SW480 (cell line): ENCODE measurements at places on chromosomes 3 and 15.
A peak's percentile ranks its signal among the peaks of the same experiment; 100 is the strongest.

DNA sequence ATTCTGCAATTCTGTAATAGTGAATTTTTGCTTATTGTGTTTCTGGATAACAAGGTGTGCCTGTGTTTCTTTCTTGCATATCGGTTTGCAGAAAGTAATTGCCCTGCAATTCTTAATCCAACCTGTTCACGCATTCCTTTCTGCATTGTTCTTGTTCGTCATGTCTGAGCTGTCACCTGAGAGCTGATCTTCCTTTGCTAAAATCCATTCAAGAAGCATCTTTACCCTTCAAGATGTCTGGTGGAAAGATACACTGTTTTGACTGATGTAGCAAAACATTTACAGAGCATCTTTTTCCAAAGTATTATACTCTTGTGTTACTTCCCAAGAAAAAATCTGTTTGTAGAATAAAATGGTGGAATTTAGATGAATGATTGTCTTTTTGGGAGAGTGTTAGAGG is 159.0 kb upstream of the WNT5A start:
- DNase-seq: no peak

GRCh38 chr3:99365979-99366378 is 272.4 kb upstream of the COL8A1 start:
- DNase-seq: no peak

DNA sequence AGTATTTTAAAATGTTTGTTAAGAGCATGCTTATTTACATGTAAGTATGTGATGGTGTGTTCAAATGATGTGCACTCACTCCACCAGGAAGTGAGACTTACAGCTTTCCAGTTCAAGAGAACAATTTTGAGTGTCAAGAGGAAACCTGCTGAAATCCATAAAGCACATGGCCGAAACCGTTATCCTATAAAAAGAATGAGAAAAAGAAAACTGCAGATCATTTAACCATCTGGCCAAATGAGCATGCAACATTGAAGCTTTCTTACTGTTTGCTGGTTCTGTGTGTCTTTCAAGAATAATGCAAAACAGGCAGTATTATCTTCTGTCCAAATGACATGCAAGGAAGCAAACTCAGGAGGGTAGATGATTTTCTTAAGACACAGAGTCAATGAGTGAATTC is 26.3 kb downstream of the GABRR3 start:
- no peak for DNase-seq

DNA sequence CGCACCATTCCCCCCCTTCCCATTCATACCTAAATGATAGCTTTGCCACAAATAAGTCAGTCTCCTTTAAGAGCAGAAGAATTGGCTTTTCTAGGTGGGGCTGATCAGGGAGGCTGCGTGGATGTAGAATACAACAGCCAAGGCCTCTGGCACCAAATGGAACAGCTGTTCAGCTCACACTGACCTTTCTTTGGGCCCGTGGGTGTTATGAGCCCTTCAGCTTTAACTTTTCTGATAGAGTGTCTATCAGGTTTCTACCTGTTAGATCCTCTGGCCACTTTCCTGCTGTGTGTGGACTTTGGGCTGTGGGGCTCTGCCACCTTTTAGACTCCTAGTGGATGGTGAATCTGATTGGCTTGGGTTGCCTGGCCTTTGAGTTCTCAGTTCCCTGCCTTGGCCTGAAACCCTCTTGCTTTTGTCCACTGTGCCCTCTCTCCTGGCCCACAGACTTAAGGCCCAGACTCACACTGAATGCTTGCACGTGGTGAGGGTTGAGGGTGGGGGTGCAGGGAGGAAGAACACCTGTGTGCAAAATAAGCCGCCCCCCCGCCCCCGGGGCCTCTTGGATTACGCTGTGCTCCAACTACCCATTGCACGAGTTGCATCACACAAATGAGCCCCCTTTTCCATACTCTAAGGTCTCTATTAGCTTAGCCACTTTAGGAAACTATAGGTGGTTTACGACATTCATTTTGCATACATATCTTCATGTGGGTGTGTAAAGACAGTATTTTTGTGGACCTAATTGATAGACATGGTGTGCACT is 1.3 kb upstream of the RFX7 start:
- DNase-seq: no peak

GRCh38 chr3:44114142-44114541 is 127.5 kb upstream of the TOPAZ1 start:
- no peak for DNase-seq

- peak; percentile 50 for DNase-seq
Measured at GRCh38 chr15:50880206-50880605, 28.3 kb upstream of the AP4E1 start.

- DNase-seq: no peak
Measured at GRCh38 chr3:51274052-51274451, 111.0 kb upstream of the MANF start.

GRCh38 chr3:33318710-33319380 is 41.6 kb downstream of the FBXL2 start:
- DNase-seq: no peak

DNA sequence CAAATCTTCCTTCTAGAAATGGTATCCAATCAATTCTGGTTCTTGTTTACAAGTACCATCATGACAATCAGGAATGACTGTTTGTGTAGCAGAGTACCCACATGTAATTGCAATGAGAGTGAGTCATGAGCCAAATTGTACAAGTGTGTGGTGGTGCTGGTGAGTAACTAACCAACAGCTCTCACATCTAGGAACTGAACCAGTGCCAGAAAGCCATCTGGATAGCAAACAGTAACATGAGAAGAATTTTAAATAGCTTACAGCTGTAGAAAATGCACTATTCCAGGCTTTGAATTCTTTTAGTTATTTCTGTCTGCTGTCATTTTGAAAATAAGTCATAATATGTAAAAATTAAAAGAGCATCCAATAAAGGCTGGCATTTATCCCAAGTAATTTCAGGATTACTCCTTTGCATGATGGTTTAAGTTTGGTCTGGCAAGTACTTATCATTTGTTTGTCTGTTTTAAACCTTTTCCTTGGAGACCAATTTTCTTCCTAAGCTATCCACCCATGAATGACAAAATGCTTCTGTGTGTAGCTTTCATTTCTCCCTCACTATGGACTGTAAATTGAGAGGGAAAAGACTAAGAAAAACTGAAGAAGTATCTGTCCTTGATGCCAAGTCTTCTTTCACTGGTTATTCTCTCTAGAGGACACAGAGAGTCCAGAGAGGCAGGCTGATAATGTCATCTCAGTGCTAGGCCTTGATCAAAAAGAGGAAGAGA is 60.0 kb downstream of the PIK3CB start:
- DNase-seq: peak; percentile 87

DNA sequence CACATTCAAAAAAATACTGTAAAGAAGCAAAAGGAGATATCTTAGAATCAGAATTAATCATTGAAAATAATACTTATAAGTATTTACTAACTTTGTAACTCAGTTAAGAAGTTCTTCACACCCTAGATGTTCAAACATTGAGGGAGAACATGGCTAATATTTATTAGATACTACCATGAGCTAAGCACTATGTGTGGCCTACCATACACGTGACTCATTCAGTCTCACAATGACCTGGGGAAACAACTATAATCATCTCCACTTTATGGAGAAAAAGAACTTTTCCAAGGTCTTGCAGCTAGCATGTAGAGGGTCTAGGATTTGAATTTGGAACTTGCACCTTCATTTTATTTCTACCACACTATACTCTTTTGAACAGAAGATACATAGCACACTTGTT is 361.9 kb upstream of the CFAP20DC start:
- DNase-seq: no peak

DNA sequence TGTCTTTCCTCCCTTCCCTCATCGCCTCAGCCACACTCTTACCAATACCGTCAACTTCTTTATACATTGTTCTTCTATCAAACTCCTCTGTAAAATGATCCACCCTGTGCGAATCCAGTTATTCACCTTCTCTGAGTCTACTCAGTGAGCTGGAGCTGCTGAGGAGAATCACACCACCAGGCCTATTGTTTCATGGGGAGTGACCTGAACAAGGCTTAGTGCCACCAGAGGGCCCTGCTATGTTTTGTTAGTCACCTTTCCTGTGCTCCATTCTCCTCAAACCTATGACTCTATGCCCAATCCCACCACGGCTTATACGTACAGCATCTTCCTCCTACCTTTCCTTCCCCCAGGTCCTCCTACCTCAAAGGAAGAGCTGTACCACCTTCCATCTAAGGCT is 50.4 kb upstream of the MED12L start:
- no peak for DNase-seq

GRCh38 chr3:197174927-197175326 is 123.5 kb downstream of the DLG1 start:
- DNase-seq: no peak

DNA sequence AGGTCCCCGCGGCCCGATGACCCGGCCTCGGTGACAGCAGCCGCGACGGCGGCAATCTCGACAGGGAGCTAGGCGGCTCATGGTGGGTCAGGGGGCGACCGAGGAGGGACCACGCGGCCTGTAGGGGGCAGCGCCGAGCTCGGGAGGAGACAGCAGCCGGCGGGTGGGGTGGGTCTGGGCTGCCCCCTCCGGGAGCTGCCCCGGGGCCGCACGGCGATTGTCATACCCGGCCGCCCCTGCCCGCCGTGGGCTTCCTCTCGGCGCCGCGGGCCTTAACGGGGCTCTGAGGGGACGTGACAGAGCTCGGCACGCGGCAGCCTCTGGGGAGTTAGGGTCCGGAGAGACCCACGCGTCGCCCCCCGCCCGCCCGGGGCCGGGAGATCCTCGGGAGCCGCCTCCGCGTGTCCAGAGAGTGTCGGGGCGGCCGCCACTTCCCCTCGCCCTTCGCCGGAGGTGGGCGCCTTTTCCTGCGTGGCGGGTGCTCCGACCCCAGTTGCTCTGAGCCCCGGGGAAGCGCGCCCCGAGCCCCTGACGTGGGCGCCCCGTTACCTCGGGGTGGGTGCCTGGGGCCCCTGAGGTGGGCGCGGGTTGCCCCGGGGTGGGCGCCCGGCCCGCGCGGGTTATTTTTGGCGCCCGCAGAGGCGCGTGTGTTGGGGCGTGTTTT is 539 bp upstream of the PLCL2 start:
- DNase-seq: no peak

DNA sequence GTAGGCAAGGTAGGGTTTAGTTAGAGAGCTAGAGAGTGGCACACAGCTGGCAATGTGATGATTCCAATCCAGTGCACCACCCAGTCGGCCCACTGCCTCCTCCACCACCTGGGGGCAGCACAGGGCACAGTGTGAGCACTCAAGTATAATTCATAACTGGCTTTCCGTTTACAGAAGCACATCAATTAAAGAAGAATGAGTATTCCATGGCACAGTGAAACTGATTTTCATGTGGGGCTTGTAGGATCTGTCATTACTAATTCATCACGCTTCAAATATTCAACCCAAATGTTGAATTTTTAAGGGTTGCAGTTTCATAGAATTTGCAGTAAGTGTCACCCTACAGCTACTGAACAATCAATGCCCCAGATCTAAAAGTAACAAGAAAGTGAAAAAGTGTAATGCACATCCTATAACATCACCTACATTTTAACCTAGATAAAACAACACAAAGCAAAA is 149.9 kb downstream of the IGSF11 start:
- peak; percentile 45 for DNase-seq

GRCh38 chr15:44801364-44801763 is 65.0 kb downstream of the TRIM69 start:
- no peak for DNase-seq

- peak; percentile 67 for DNase-seq
Measured at GRCh38 chr3:183158551-183159006, 4.0 kb downstream of the LAMP3 start.

GRCh38 chr3:42823351-42823750 is 14.1 kb downstream of the ACKR2 start:
- no peak for DNase-seq

- DNase-seq: no peak
Measured at GRCh38 chr15:38814891-38815290, 250.3 kb upstream of the RASGRP1 start.

- no peak for DNase-seq
Measured at GRCh38 chr3:60045686-60046085, 995.9 kb upstream of the CFAP20DC start.
